SW480 (cell line): ENCODE measurements at places on chromosomes 4 and X.
A peak's percentile ranks its signal among the peaks of the same experiment; 100 is the strongest.

- no peak for DNase-seq
These were observed 193.3 kb downstream of the BANK1 start for GRCh38 chr4:101983835-101984234.

GRCh38 chr4:48641401-48641800 is 138.7 kb downstream of the FRYL start:
- DNase-seq = no peak

GRCh38 chrX:69505772-69506616 is 1.9 kb downstream of the NALF2 start:
- no peak for DNase-seq

- DNase-seq = no peak
These were observed 3.6 kb downstream of the IL9R start for GRCh38 chrX:156001001-156001666.

- no peak for DNase-seq
These were observed 411.2 kb downstream of the SPOCK3 start for GRCh38 chr4:166823126-166823525.

DNA sequence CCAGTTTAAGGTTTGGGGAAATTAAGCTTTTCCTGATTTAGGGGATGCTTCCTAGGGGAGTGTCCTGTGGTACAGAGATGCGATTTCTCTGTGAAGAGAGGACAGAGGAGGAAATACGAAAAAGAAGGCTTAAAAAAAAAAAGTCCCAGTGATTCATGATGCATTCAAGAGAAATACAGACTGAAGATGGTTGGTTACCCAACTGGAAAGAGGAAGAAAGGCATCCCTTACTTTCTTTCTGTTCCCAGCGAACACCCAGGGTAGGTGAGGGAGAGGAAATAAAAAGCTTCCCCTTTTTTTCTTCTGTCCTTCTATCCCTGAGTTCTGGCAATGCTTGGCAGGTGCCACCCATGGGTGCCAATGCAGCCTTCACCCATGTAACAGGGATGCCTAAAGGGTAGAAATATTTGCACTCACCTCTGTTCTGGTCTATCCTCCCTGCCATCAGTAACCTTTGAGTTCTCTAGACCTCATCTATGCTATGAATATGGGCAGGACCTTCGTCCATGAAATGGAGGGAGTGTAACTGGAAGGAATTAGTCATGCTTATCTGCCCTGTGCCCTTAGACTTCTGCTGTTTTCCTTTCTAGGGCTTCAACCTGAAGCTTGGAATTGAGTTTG is 230.1 kb upstream of the GALNTL6 start:
- DNase-seq = no peak

- DNase-seq = no peak
These were observed 140.7 kb upstream of the PSAPL1 start for GRCh38 chr4:7575426-7575825.

DNA sequence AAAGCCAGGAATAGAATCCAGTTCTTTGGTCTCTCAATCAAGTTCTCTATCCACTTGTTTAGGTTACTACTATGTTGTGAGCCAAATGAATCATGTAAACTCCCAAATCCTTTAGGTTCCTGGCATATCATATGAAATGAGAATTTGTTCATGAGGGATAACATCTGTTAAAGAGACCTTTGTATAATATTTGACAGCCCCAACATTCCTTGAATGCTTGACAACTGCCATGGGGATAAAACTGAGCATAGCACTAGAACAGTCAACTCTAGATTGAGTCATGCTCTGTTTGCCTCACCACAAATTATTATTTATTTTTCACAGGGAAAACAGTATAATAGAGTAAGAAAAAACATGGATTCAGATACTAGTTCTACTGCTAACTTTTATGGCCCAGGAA is 93.3 kb downstream of the NAA11 start:
- DNase-seq = no peak

DNA sequence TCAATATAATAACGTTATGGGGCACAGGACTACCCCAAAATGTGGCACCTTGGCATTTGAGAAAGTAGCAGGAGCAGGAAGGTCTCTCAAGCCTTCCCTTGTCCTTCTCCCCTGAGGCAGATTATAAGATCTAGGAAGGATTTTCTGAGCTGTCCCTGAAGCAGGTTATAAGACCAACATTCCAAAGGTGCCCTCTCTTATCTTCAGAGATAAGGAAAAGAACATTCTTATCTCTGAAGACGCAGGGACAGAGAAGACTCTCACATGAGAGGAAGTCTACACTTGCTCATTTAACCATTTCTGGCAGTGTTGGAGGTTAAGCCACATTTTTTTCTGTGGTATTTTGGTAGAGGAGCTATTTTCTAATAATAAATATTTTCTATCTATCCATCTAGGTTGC is 437.9 kb upstream of the MAOA start:
- no peak for DNase-seq

GRCh38 chrX:1453395-1453783 is 680 bp upstream of the ASMTL start:
- no peak for DNase-seq

DNA sequence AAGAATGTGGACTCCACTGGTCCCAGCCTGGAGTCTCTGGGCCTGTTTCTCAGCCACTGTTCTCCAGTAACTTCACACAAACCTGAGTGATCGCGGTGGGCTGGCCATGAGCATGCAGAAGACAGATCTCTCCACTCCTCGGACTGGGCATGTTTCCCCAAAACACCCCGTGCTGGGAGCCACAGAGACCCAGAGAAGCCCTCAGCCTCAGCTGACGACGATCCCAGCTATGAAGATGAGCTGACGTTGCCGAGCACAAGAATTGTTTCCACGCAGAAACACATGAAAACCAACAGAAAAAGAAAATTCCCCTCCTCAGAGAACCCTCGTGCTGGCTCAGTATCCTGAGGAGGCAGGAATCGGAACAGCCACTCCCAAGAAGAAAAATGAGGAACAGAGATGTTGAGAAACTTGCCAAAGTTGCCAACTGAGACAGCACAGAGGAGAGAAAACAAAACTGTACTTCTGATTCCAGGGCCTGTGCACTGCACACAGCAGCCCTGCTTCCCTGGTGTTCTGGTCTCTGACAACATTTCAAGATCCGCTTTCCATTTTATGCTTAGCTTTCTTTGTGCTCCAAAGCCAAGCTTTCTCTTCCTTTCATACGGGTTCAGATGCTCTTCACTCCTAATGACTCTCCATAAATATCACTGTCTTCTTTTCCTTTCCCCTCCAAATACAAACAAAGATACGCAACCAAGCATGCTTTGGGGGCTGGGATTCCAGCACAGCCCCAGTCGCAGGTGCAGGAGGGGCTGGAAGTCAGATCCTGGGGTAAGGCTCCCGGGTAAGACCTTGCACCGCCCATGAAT is 81.4 kb downstream of the IRF2 start:
- no peak for DNase-seq

DNA sequence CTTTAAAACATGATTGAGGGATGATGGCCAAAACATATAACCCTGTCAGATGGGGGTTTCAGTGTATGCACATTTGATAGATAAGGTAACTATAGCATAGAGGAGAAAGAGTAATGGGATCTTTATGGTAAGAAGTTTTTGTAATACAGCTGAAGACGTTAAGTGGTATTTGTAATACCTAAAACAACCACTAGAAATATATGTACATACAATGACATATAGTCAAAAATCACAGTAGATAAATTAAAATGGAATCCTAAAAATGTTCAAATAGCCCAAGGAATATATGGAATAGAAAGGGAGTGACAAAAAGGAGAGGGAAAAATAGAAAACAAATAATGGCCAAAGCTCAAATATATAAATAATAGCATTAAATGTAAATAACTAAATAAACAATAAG is 371.3 kb upstream of the FSTL5 start:
- DNase-seq = no peak

DNA sequence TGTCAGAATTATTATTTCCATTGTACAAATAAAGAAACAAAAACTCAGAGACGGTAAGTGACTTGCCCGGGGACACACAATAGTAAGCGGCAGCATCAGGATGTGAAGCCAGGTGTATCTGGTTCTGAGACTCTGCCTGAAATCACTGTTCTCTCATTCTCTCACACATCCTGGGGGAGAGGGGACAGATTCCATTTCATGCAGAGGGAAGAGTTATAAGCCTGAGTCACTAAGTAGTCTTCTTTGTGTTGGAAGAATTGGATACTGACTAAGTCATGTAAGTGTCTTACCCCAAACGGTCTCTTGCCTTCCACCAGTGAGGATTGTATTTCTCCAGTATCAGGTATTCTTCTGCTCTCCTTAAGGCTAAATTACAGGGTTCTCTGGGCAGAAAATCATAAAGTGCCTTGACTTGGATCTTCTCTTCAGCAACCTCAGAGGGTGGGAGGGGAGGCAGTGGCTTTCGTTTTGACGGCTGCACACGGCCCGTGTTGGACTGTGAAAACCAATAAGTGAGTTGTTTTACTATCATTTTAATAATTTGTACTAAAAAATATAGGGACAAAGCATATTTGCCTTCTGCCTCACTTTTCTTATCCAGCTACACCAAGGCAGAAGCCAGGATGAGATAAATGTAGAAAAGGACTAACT is 21.9 kb downstream of the TXK start:
- DNase-seq = no peak

GRCh38 chr4:90027565-90027964 is 99.6 kb upstream of the CCSER1 start:
- no peak for DNase-seq

DNA sequence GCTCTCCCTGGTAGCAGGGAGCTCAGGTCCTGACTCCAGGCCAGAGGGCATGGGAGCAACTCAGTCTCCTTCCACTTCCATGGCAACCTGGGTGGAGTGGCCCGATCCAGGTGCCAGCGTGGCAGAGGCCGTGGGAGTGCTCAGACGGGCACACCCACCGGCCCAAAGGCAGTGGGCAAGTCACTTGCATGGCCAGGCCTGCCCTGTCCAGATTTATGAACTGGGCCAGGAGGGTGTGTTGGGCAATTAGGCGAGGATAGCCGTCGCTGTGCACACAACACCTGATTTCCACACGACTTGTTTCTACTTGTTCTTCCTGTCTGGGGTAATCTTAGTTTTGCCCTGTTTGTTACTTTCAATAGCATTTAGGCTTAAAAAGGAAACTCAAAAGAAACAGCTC is 55.5 kb upstream of the NYX start:
- no peak for DNase-seq

GRCh38 chr4:25904748-25905082 is 9.3 kb upstream of the SMIM20 start:
- no peak for DNase-seq

DNA sequence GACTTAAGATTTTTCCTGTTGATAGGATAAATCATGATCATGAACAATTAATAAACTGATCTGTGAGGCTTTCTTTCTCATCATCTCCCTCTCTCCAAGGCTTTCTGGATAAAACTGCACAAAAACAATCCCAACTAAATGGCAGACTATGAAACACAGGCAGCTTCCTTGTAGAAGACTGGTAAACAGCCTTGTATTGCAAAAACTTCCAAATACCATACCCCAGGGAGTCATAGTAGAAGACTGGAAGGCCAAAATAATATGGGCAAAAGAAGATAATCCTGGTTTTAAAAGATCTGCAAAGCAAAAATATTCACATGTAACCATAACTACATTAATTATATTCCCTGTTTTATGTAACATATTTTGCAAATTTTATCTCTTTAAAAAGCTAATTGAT is 113.0 kb downstream of the ANAPC10 start:
- DNase-seq = no peak

DNA sequence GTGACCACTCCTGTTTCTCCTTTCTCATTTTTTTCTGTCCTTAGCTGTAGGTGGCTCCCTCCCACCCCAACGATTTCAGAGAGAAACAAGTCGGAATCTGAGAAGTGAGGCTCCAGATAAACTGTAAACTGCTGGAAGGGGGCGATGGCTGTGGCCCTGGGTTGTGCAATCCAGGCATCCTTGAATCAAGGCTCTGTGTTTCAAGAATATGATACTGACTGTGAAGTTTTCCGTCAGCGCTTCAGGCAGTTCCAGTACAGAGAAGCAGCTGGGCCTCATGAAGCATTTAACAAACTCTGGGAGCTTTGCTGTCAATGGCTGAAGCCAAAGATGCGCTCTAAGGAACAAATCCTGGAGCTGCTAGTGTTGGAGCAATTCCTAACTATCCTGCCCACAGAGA is 37.7 kb downstream of the ETDC start:
- DNase-seq = no peak

DNA sequence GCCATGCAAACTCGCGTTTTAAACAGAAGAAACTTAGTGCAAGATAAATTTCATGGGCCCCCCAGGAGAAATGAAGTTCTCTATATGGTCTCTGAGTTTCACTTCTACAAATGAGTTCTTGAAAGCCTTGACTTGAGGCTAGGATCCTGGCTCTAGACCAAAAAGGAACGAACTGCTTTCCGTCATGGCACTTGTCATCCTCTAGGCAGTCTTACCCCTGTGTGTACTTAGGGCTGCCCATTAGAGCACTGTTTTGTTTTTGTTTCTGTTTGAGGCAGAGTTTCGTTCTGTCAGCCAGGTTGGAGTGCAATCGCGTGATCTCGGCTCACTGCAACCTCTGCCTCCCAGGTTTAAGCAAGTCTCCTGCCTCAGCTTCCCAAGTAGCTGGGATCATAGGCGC is 29.0 kb downstream of the RNF4 start:
- DNase-seq = no peak

GRCh38 chrX:15493118-15493962 is at the start of gene PIR:
PIR (minus strand) TSS chrX:15493333; CDS start chrX:15491257, 2,076 bp downstream.
- DNase-seq = peak; percentile 89
